Activated CD4-positive, alpha-beta T cell treated with anti-CD3 and anti-CD28 coated beads for 4 hours (primary cell): ENCODE measurements at places on chromosomes 3 and 15.

- no peak for DNase-seq
These were observed 14.8 kb downstream of the PAQR5 start for GRCh38 chr15:69313432-69314000.

DNA sequence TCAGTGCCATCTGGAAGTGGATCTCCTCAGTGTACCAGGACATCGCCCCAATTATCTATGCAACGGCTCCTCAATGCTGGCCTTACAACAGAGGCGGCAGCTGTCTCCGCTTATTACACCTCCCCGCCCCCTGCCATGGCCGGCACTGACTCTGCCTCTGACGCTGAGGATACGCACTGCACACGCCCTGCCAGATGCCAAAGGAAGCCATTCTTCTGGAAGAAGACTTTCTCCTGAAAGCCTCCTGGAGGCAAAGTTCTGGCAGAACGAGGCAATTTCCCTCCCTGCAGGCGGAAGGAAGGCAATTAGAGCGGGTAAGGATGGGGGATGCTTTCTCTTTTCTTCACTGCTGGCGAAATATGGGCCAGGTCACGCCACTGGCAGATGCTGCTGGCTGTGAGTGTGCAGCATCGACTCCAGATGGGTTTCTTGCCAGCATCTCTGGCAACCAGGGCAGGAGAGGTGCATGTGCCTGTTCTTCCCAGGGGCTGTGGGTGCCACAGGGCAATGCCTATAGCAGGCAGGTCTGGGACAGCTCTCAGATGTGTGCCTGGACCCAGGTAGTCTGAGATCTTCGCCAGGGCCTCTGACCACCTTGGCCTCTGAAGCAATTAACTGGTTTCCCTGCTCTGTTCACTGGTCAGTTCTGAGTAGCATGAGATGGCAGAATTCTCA, 62.2 kb upstream of the MRPS22 start:
- no peak for DNase-seq

GRCh38 chr3:160447544-160447943, 2.0 kb downstream of the TRIM59 start:
- no peak for DNase-seq

DNA sequence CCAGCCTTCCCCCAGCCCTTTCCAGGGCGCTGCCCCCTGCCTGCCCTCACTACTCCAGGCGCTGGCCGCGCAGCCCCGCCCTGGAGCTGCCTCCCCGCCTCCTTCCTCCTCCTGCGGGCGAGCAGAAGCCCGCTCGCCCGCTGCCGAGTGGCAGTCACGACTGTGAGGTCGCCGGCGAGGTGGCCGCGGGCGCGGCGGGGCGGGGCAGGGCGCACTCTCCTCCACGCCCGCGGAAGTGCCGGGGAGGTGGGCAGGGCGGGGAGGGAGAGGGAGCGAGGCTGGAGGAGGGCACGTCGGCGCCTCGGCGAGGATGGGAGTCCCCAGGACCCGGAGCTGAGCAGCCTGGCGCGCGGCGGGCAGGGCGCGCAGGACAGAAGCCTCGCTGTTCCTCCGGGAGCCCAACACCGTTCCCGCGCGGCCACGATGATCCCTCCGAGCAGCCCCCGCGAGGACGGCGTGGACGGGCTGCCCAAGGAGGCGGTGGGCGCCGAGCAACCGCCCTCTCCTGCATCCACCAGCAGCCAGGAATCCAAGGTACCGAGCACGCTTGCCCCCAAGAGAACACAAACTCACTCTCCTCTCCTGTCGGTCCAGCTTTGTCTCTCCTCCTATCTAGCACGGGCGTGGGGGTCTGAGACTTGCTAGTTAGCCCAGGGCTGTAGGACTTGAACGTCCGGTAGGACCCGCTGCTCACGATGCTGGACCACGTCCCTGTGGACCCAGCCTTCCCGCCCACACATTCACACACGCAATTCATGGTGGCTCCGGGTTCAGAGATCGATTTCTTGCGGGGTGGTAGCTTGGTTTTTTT, at the start of gene STAC:
Gene STAC, plus strand, starts transcription at position 284 of the 811 bp plus-strand sequence. Its CDS starts 140 bp downstream, at position 424.
- DNase-seq = no peak

DNA sequence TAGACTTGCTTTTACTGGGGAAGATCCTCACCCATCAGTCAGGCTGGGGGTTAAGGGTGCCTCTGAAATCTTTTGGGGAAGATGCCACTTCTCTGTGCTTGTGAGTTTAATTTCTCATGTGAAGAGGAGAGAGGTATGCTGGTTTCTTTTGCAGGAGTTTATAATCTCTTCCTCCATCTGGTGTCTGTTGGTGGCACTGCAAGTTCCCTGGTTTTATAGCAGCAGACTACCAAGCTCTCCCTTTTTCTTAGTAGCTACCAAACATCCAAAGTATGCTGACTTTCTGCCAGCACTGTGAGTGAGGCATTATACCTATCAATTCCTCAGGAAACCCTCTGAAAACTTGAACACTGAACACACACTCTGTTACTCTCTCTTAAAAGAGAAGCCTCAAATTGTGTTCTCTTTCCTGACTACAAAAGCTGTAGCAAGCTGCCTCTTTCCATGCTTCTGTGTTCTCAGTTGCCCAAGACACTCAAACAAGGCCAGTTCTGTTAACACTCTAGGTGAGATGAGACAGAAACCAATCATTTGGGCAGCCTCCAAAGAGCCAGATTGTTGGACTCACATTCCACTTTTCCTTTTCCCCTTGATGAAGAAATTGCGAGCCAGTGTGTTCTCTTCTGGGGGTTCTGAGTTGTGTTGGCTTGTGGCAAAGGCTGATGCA, 299.5 kb downstream of the GAP43 start:
- DNase-seq = no peak

DNA sequence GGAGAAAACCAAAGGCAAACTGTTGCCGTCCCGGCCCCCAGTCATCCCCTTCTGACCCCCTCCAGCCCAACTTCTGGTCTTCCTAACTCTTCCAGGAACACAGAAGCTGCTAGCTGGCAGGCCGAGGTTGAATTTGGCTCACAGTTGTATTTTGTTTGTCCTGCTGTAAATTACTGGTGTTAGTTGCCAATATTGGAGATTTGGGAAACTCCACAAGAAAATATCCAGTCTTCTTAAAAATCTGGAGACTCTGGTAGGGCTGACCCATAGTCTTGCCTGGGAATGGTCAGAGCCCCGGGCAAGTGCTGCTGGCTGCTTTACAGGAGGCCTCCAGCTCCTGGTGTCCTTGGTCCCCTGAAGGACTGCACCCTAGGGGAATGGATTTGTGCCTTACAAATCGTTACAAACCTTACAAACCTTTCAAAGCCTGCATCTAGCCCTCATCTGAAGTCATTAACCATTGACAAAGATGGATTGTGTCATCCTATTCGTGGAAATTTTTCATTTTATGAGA, 112.0 kb upstream of the MCTP2 start:
- DNase-seq = no peak

DNA sequence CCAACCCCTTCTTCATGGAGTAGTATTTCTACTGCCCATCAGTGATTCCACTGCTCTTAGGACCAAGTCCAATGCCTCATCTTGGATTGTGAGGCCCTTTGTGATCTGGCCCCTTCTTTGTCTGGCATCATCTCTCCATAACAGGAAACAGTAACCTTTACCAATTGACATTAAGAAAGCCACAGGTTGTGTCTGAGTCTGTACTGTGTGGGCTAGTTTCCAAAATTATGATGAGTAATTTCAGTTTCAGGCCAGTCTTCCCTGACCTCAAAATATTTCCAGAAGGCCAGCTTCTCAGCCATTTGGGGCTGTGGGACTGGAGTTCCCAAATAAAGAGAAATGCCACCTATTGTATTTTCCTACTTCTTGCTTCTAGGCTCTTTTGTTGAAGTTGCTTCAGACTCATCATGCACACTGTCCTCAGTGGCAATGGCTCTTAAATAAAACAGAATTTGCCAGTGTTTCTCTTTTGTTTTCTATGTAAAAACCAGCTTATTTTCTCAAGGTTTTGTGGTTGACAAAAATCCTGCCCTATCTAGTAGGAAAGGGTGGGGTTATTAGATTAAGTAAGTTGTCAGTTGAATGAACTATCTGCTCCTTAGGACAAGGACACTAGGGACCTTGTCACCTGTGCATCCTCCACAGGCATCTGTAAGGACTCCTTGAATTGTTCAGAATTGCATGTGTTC, 47.0 kb upstream of the ACKR4 start:
- DNase-seq = no peak

DNA sequence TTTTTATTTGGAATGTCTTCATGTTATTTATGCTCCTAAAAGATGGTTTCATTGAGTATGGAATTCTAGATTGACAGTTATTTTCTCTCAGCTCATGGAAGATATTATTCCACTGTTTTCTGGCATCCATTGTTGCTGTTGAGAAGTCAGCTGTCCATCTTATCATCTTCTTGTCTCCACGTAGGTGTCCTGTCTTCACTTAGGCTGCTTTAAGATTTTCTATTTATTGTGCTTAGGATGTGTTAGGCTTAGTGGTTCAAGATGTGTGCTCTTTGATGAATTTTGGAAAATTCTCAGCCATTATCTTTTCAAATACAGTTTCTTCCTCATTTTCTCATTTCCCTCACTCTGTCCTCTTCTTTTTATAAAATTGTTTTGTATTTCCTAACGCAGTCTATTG, 52.0 kb downstream of the SNRK start:
- no peak for DNase-seq

DNA sequence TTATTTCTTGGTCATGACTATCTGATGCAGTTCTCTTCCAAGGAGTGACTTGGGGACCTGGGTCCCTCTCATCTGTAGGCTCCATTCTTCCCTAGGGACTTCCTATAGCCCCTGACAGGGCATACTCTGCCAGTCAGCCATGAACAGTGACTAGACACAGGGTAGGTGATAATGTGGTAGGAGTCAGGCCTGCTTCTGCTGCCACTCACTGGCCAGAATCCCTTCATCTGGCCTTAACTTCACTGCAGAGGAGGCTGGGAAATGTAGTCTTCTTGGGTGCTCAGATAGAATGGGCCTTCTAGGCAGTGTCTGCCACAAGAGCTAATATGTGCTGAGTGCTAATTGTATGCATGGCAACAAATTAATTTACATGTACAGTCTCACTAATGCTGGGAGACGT, 84.5 kb downstream of the CACNA2D3 start:
- no peak for DNase-seq

- no peak for DNase-seq
These were observed 1239.7 kb upstream of the ALCAM start for GRCh38 chr3:104126864-104127553.

DNA sequence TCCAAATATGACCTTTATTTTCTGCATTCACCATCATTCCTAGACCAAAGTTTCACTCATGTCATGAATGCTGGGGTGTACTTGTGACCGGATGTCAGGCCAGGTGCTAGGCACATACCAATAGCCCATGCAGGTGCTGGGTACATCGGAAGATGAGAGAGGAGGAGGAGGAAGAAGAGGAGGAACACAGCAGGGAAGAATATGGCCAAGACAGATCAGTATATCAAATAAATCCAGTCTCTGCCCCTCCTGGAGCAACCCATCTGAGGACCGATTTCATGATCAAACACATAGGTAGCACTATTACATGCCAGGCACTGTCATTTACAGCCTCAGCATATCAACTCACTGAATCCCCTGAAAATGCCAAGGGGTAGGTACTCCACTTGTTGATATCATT, 3.0 kb upstream of the WNT7A start:
- no peak for DNase-seq

DNA sequence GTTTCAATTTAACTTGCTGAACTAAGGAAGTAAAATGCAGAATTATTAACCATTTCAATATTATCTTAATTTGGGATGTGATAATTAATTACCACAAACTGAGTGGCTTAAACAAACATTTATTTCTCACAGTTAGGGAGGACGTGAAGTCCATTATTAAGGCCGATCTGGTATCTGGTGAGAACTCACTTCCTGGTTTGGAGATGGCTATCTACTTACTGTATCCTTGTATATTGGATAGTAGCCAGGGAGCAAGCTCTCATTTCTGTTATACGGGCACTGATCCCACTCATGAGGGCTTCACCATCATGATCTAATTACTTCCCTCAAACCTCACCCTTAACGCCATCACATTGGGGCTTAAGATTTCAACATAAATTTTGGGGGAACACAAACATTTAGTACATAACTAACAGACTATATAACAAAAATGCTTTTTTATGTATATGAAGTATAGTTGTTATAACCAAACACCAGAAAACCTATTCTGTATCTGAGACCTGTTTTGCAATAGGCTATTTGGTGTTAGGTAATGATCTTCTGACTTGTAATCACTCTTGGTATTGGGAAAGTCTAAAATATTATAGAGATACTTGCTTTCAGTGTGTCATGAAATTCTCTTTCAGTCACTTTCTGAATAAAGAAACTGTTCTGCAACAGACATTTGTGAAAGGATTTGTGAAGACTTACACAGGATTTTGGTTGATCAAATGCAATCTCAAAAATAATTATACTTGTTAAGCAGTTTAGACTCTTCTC, 4.7 kb upstream of the KPNA4 start:
- no peak for DNase-seq

- no peak for DNase-seq
These were observed 180.1 kb downstream of the RORA start for GRCh38 chr15:61049028-61049427.

DNA sequence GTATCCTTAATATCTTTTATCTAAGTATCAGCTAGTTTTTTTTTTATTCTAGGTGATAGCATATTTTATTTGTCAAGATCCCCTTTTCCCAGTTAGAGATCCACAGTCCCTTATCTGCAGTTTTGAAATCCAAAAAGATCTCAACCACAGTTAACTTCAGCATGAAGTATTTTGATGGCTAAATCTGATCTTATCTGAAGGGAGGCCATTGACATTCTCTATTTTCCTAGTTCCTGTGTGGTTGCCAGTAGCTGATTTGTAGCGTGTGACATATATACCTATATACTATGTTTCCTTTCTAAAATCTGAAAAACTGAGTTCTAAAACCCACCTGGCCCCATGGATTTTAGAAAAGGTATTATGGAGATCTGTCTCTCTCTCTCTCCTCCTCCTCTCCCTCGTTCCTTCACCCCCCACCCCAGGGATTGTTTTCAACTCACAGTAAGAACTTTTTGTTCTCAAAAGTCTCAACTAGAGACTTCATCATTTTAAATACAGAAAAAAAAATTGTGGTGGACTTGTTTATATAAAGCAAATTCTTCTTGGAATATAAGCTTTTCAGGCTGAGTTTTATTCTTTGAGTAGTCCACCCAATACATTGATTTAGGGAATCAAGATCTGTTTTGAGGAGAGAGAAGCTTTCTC, 12.3 kb downstream of the TCF12 start:
- DNase-seq = no peak

- no peak for DNase-seq
These were observed 335.9 kb downstream of the VPS13C start for GRCh38 chr15:61724251-61724939.

DNA sequence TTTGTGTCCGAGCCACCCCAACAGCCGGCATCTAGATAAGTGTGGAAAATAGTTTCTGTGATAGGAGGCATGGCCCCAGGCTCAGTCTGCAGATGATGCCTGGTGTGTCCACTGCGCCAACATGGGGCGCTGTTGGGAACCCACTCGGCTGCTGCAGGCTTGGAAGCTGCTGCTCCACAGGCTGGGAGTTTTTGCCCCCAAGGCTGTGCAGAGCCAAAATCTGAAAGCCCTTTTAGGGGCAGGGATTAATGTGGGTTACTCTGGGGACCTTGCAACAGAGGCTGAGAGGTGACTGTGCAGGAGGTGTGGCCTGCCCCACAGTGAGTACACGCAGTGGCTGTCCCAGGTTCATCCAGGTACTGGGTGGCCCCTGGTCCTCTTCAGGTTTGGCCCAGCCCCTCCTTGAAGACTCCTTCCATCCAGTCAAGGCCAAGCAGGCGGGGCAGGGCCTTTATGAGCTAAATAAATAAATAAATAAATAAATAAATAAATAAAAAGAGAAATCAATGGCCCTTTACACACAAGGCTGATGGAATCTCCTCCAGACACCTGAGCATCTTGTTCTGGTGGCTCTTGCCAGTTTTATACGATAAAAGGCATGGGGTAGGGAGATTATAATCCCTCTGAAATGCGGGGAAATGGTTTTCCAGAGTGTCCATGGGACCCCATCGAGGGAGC, 73.8 kb downstream of the AAGAB start:
- no peak for DNase-seq

- no peak for DNase-seq
These were observed 1009.9 kb downstream of the AGBL1 start for GRCh38 chr15:87089551-87089950.
